ENCODE measurements at places on chromosomes 3 and 15.

- DNase-seq: no peak
Observed at GRCh38 chr3:113035387-113035982, 44.7 kb downstream of the GTPBP8 start.

DNA sequence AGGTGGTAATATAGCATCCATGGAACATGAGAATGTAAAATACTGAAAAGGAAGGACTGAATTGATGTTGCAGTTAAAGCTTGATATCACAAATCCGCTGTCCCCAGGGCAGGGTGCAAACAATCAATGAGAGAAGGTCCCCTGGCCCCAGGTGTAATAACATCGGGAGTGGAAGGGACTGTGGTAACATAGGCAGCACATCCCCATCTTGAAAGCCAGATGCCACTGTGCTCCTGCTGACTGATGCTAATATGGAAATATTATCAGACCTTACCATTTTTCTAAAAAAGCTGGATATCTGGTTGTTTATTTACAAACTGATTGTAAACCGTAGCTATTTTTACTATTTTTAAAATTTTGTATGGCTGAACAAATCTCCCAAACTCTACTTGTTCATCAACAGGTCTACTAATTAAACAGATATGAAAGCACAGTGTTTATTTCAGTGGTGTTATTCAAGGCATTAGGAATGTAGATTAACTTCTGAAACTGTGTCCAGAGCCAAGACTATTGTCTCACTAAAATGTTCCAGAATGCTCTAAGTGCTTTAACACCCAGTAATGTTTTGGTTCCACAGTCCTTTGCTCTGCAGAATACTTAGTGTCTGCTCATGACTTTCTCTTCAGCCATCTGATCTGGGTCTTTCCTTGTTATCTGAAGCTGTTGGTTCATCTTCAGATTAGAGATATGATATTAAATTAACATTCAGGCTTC is 386.0 kb upstream of the RARB start:
- DNase-seq: no peak

- DNase-seq: no peak
Observed at GRCh38 chr3:52441091-52441771, 3.7 kb downstream of the SEMA3G start.

DNA sequence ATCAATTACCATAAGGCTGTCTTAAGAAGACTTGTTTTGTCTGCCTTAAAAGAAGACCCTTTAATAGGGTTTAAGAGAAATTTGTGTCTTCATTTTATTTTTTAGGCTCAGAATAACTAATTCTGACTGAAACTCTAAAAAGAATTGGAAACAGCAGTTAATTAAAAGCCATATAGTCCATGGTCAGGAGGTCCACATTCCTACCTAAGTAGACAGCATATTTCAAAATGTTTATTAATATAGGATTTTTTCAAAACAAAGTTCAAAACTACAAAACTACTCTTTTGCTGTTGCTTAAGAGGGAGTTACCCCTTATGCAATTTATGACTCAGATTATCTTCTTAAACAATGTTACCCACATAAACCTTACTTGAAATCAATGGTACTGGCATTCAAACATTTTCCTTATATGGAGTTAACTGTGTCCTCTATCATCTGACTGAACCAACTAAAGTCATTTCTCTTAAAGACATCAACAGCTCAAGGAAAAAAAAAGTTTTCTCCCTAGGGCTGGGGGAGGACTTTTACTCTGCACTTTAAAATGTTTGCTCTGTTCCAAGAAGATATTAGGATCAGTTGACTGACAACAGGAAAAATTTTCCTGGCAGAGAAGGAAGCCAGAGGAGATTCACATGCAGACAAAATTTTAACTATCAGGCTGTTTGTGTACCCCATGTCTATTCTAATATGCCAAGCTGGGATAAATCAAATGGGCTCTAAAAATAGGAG is 56.8 kb upstream of the NANOGP8 start:
- DNase-seq: no peak

DNA sequence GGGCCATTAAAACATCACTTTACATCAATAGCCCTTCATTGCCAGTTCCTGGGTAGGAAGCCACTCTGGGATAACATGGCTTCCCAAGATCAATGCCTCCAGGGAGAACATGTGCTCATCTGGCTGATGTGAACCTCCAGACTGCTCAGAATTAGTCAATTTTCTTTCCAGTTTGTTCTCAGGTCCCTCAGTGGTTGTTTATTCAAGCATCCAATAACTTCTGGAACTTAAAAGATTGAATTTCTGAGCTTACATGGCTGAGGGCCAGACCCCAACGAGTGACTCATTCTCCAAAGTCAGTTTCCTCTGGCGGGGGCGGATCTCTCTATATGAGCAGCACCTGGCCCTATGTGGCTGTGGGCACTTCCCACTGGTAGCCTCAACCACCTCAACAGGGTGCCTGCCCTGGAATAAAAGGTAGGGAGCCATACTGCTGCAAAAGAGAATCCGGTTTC is 34.0 kb downstream of the LYZL4 start:
- DNase-seq: no peak

DNA sequence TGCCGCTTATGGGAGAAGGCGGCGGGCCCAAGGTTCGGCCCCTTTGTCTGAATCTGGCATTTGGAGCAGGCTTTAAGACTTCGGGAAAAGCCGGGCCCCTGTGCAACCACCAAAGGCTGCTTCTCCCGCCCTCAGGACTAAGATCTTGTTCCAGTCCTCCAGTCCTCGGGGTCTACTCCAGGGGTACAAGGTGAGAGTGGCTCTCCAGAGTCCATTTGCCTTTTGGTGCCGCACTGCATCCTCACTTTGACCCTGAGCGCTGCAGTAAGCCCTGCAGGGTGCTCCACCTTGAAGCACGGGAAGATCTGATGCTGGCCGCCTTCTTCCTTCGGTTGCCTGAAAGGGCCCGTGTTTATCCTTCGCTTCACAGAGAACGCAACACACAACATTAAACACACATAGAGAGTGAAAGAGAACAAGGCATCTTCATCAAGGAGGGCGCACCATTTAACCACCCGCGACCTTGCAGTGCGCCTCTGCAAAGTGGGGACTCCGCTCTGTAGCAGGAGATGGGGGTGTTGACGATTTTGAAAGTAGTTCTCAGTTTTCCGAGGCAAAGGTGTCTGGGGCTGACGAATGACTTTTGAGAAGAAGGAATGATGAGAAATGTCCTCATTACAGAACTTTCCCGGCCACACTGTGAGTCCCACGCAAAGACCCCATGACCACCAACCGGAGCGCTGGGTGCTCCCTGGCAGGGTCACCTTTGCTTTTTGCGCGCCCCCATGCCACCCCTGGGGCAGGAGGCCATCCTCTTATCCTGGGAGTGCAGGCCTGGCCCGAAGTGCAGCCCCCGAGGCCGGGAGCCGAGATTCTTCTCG is 1.0 kb downstream of the PIGZ start:
- no peak for DNase-seq

DNA sequence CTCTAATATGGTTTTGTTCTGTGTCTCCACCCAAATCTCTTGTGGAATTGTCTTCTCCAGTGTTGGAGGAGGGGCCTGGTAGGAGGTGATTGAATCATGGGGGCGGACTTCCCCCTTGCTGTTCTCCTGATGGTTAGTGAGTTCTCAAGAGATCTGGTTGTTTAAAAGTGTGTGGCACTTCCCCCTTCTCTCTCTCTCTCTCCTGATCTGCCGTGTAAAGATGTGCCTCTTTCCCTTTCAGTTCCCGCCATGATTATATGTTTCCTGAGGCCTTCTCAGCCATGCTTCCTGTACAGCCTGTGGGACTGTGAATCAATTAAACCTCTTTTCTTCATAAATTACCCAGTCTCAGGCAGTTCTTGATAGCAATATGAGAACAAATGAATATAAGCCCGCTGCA is 33.1 kb downstream of the RETNLB start:
- no peak for DNase-seq

- no peak for DNase-seq
Observed at GRCh38 chr3:21785765-21786437, 34.9 kb upstream of the ZNF385D start.

GRCh38 chr15:87734571-87735373 is 521.8 kb downstream of the NTRK3 start:
- DNase-seq: no peak

DNA sequence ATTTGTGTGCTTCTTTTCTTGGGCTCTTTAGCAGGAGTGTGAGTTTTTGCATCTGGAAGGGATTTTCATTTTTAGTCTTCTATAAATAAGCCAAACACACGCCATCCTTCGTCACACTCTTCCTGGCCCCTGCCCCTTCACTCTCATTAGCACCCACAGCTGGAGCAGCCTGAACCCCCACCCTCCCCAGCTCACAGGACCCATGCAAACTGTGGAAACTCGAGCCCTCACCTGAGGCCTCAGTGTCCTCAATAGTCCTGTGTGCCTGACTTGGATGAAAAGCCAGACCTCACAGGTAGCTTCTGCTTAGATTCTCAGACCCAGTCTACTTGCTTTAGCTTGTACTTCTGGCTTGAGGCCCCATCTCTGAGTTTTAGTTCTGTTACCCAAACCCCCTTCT is 167.9 kb downstream of the MTHFS start:
- no peak for DNase-seq

GRCh38 chr3:139934613-139935015 is 371 bp upstream of the CLSTN2 start:
- DNase-seq: no peak

DNA sequence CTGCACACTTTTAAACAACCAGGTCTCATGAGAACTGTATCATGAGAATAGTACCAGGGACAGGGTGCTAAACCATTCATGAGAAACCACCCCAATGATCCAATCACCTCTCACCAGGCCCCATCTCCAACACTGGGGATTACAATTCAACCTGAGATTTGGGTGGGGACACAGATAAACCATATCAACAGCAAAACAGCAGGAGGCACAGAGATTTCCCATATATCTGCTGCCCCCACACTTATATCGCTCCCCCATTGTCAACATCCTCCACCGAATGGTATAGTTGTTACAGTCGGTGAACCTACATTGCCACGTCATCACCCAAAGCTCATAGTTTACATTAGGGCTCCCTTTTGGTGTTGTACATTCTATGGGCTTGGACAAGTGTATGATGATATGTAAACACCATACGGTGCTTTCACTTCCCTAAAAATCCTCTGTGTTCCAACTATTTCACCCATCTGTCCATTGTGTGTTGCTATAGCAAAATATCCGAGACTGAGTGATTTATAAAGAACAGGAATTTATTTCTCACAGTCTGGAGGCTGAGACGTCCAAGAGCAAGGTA is 224.8 kb downstream of the FAM43A start:
- no peak for DNase-seq

- no peak for DNase-seq
Observed at GRCh38 chr15:86203462-86203861, 123.8 kb downstream of the AGBL1 start.

DNA sequence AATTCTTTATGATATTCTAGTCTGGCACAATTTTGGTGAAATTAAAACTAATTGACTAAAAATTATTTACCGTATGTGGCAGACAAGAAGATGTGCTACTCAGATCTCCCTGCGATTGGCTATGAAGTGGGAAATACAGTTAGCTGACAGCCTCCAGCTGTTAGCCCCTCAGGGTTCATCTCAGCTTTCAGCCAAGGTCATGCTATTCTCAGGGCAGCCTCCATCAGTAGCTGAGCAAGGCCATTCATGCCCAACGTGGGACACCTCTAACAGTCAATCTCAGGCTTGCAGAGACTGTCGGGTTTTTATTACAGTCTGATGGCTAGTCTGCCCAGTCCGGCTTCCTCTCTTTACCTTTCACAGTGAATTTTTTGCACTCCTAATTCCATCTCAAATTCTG is 6.7 kb downstream of the PARP9 start:
- DNase-seq: no peak

GRCh38 chr15:58755956-58756355 is 6.4 kb upstream of the ADAM10 start:
- DNase-seq: no peak

DNA sequence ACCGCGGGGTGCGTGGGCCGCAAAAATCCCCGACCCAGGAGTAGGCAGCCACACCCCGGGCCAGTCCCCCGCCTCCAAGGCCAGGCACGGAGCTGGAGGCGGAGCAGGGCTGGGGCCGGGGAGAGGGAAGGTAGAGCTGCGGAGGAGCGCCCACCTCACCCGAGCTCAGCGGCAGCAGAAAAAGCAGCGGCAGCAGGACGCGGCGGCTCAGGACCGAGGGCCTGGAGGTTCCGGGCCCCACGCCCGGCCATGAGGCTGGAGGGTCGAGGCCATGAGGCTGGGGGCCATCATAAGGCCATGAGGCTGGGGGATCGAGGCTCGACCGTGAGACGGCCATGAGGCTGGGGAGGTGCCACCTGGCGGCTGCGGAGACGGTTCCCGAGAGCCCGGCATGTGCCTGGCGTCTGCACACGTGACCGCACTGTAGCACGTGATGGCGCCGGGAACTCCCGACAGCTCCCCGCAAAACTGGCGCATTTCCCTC is 32.9 kb upstream of the PRSS50 start:
- no peak for DNase-seq

DNA sequence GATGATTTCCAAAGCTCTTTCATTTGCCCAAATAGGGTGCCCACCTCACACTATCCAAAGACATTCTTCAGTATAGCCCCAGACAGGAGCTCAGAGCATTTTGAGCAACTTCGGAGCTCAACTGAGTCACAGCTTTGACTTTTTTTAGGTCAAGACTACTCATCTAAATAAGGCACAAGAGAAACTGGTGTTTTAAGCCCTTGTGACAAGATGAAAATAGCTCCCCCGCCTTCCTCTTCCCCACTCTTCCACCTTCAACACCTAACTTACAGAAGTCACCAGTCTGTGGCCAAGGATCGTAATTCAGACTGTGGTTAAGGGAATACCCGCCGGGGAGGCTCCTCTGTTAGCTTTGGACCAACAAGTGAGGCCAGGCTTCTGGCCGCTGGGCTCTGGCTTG is 60.4 kb upstream of the CA12 start:
- DNase-seq: no peak

- DNase-seq: no peak
Observed at GRCh38 chr3:46479696-46480095, 15.0 kb upstream of the LTF start.

GRCh38 chr15:32828507-32829186 is 110.8 kb downstream of the GREM1 start:
- no peak for DNase-seq

DNA sequence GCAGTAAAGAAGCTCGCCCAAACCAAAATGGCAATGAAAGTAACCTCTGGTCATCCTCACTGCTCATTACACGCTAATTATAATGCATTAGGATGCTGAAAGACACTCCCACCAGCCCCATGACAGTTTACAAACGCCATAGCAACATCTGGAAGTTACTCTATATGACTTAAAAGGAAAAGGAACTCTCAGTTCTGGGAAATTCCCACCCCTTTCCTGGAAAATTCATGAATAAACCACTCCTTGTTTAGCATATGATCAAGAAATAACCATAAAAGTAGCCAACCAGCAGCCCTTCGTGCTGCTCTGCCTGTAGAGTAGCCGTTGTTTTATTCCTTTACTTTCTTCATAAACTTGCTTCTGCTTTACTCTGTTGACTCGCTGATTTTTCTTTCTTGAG is 164.6 kb downstream of the SMAD6 start:
- DNase-seq: no peak

GRCh38 chr15:71338265-71338664 is 223.0 kb downstream of the THSD4 start:
- no peak for DNase-seq

Measured in GF-D8 (cell line).